ENCODE measurements at places on chromosomes 3 and 15.

DNA sequence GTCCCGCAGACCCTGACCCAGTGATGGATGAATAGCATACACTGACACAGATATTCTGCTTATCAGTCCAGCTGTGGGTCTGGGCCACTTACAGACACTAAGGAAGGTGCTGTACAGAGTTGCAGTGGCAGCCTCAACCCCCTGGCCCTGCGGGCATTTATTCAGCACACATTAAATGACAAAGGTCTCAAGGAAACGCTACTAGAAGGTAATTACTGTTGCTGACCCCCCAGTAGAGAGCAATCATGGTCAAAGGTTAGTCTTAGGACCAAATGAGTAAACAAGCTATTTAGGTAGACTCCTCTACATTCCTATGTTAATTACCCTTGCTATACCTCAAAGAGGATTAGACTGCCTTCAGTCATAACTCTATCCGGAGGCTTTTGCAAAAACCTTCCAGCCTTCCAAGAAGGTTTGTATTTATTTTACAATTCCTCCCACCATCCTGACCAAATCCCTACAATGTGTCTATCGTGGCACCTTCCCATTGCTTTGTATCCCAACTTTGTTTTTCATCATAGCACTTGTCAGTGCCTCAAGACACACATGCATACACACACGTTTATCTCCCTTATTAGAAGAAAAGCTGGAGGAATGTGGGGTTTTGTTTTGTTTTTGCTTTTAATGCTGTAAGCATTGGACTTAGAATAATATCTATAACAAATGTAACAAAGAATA, 227.9 kb downstream of the PYDC2 start:
- DNase-seq, result no peak

- DNase-seq, result peak; percentile 1
Observed at GRCh38 chr15:100438570-100438969, 90.2 kb downstream of the CERS3 start.

DNA sequence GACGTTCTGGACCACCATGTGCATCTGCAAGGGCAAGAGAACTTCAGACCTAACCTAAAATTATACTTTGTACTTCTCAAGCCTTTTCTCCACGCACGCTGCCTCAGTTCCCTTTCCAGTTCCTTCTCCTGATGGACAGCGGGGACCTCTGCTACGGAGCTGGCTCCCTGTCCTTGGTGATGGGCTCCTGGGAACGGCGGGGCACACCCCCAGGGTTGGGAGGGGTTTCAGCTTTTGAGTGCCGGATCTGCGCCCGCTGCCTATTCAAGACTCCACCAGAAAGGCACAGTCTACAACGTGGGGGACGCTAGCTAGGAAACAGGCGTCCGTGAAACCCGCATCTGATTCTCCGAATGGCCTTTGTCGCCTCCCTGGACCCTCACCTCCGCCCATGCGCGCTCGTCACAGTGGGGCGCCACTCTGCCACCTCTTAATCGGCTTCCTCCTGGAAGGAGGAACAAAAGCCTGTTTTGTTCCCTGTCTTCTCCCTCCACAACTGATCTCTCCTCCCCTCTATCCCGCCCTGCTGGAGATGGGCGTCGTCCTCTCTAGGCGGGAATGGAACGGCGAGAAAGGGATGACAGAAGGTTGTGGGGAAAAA, 2.2 kb downstream of the GPR149 start:
- no peak for DNase-seq

GRCh38 chr3:33113772-33114621, at the start of gene CRTAP:
TSS of gene CRTAP (plus strand) at chr3:33114014. CDS start at chr3:33114078, 64 bp downstream.
- DNase-seq, result peak; percentile 89

- DNase-seq, result no peak
Observed at GRCh38 chr15:56600380-56600779, 132.9 kb downstream of the ZNF280D start.

DNA sequence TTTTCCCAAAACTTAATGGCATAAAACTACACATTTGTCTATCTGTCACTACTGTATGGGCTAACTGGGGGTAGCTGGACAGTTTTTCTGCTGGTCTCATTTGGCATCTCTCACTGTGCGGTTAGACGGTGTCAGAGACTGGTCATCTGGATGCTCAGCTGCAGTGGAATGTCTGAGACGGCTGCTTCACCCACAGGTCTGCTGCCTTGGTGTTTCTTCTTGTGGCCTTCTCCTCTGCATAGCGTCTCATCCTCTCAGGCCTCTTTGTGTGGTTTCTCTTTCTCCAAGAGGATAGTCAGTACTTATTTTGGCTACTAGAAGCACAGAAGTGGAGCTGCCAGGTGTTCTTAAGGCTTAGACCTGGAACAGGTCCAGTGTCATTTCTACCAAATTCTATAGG, 35.9 kb upstream of the GOLGA6L9 start:
- DNase-seq, result no peak

DNA sequence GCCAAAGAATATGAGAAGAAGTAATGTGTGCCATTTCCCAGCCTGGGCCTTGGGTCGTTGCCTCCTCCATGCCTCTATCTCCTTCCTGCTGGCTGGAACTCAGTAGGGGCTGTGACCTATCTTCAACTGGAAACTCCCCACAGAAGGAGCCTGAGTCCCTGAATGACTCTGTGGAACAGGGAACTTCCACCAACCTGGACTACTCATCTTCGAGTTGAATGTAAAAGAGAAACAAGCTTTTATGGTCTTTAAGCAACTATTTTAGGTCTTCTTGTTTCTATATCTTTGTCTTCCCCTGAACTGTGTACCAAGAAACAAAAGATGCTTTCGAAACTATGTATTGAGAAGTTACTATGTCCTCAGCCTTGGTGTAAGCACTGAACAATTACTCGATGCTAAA, 355.3 kb upstream of the NR2F2 start:
- no peak for DNase-seq

DNA sequence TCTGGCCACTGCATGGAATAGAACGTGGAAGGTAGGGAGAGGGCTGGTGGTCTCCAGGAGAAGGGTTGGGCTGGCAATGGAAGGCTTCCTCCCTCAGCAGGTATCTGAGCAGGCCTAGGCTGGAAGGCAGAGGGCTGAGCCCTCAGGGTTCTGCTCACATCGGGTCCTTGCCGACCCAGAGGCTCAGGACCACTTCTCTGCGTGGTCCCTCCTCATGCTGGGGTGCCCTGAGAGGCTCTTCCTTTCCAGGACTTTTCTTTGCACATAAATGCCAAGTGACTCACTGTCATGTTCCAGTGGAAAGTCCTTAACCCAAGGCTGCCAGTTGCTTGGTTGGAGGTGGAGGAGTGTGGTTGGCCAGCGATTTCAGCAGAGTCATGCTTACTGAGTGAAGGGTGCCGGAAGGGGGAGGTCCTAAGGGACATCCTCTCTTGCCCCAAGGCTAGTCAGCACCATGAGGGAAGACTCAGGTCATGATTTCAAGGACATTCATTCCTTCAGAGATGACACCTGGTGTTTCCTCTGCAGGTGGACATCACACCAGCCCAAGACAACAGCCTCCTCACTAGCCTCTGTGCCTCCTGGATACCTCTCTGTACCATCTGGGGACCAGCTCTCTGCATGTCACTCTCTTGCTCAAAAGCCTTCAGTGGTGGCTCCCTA, 8.2 kb downstream of the SLC6A6 start:
- DNase-seq, result no peak

DNA sequence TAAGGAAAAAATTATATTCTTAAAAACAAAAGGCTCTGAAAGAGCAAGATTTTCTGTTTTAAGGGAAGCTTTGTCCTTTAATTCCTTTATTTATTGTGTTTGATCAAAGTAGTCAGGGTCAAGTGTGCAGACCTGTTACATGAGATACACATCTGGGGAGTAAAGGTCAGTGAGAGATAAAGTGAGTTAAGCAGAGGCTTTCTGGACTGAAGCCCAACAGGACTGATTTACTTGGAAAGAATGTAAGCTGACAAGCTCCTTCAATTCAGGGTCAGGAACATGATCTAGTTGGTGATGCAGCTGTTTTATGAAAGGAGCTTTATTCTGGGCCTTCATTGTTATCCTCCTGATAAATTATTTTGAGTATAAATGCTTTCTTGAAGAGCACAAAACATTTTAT, 20.7 kb upstream of the OTOL1 start:
- DNase-seq, result no peak

DNA sequence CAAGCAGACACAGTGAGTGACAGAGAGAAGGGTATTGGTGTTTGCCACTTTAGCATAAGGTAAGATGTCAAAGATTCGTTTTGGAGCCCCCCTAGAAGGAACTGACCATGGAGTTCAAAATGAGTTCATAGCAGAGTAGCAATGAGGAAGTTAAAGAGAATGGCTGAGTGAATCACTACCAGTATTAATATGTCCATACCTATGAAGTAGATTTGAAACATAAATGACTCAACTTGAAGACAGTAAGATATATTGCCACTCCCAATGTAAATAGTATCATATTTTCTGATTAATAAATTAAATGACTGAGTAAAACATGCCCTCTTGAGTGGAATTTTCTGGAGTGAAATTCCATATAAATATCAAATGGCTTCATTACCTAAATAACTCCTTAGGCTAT, 675.1 kb downstream of the NLGN1 start:
- no peak for DNase-seq

DNA sequence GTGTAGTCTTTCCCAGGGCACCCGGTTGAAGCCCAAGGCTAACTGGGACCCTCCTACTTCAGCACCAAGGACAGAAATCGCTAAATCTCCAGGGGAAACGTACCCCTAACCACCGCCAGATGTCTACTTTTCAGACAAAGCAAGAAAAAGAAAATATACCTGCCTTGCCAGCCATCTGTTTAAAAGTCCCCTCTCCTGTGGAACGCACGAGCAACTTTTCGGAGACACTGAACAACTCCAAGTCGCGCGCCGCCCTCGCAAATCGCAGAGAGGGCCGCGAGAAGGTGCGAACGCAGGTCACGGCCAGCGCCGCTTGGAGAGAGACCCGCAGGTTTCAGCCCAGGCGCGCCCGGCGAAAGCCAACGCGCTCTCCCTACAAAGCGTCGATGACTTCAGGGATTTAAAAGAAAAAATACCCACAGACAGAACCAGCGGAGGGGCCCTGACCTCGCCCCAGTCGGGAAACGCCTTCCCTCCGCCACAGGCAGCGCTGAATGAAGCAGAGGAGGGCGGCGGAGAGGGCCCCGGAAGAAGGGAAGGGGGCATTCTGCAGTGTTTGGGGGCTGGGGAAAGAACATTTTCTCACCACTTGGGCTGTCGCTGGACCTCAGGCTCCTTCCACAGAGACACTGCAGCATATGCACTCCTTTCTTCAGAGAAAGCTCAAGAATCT, 213.1 kb downstream of the FGF12 start:
- DNase-seq, result no peak

GRCh38 chr3:114904633-114905032, 242.5 kb downstream of the ZBTB20 start:
- DNase-seq, result no peak
